GM19239 (cell line): ENCODE measurements at places on chromosomes 2 and 18.

DNA sequence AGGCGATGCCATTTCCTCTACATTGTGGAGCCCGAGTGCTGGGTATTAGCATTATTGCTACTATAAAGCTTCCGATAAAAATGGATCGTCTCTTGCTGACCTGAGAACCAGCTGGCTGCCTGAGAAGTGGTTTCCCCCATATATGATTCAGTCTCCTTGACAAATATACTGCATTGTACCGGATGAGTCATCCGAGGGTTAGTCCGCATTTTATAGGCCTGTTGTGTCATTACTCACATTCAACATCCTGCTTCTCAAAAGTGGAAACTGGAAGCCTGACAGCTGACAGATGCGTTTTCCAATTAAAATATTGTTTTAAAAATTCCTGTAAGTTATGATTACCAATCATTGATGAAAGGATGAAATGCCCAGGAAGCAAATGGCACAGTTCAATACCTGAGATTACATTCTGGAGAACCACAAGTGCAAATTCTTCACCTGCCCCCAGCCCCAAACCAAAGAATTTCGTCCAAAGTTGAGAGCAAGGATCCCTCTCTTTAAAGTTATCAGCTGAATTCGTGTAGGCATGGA, 65.7 kb downstream of the SPRED2 start:
- no peak for DNase-seq

DNA sequence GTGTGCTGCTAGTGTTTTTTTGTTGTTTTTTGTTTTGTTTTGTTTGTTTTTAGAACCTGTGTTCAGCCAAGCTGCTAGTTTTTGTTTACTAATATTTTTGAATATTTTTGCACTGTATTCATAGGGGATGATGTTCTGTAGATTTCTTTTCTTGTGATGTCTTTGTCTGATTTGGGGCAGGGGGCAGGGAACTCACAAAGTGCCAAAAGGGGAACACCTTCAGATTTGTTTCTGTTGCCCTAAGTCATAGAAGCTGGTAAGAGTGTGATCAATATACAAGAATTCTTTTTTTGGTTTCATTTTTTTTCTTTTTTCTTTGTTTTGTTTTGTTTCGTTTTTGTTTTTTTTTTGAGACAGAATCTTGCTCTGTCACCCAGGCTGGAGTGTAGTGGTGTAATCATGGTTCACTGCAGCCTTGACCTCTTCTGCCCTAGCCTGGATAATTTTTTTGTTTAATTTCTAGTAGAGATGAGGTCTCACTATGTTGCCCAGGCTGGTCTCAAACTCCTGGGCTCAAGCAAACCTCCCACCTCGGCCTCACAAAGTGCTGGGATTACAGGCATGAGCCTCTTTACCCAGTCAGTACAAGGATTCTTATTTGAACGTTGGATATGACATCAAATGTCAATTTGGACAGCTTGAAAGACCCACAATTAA, 30.7 kb downstream of the TCF23 start:
- DNase-seq, result no peak

GRCh38 chr2:130884503-130884902, 47.8 kb downstream of the ARHGEF4 start:
- no peak for DNase-seq

- no peak for DNase-seq
Measured at GRCh38 chr2:74578408-74578807, 23.9 kb downstream of the DOK1 start.

GRCh38 chr2:149313512-149313972, 16.8 kb upstream of the LYPD6 start:
- DNase-seq, result peak; percentile 52

DNA sequence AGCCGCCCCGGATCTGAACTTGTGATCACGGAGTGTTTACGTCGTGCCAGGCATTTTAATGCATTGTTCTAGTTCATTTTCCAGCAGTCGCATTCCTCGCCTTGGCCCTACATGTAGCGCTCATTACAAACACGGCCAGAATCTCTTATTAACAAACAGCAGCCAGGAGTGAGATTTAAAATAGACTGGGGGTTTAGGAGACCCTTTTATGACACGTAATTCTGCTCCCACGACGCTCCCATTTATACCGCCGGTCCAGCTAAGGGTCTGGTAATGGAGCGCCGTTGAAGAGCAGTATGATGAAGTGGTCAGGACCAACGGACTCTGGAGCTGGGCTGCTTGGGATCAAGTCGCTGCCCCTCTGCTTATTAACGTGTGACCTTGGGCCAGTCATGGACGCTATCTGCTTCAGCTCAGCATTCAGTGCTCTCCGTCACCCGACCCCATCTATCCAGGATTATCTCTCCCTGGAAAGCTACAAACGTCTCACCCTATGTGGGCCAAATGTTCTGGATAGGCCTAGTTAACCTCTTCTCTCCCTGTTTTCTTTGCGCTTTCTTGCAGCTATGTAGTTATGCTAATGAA, 745 bp downstream of the MSH2 start:
- DNase-seq, result no peak

DNA sequence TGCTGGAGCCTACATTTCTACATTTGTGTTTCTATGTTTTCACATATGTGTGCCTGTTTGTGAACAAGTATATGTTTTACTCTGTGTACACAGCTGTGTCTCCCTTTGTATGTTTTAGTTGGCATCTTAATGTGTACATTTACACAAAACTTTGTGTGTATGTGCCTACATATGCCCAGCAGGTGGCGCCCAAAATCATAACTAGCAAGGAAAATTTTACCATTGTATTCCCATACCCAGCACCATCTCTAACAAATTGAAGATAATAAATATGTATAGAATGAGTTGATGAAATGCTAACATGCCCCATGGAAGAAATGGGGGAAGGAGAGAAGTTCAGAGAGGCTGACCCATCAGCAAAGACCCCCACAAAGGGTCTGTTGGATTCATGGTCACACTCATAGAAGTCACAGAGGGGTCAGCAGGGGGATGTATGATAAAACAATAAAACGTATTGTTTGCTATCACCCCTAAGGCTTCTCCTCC, 48.1 kb downstream of the PKDCC start:
- DNase-seq, result no peak
